ENCODE measurements at places on chromosomes 2 and 18. TPM values are rescaled to one million over a fixed set of nuclear protein-coding genes. Genes with fewer than 3 reads are reported as not detected.

LYPD6 gene
- polyA plus RNA-seq: not detected

POMC gene
- polyA plus RNA-seq: 10.9 TPM

CRYGD gene
- not detected for polyA plus RNA-seq

BCL11A gene
- polyA plus RNA-seq: not detected

GPBAR1 gene
- polyA plus RNA-seq: not detected

INO80C gene
- polyA plus RNA-seq: 16.6 TPM

PAX3 gene
- polyA plus RNA-seq: not detected
